Stimulated activated CD4-positive, alpha-beta T cell treated with anti-CD3 and anti-CD28 coated beads, Interleukin-15, amount 100 ng/mL, for 1 hour (primary cell): ENCODE measurements at places on chromosomes 2 and 18.

- no peak for DNase-seq
Measured at GRCh38 chr2:214808981-214809750, at the start of gene BARD1. Gene BARD1, minus strand, starts transcription at chr2:214809683. Its CDS starts 114 bp downstream, at chr2:214809569.

- no peak for DNase-seq
Measured at GRCh38 chr2:60852282-60852860, 29.0 kb upstream of the REL start.

GRCh38 chr2:6883448-6884122 lies 6.0 kb downstream of the RSAD2 start:
- DNase-seq: no peak

DNA sequence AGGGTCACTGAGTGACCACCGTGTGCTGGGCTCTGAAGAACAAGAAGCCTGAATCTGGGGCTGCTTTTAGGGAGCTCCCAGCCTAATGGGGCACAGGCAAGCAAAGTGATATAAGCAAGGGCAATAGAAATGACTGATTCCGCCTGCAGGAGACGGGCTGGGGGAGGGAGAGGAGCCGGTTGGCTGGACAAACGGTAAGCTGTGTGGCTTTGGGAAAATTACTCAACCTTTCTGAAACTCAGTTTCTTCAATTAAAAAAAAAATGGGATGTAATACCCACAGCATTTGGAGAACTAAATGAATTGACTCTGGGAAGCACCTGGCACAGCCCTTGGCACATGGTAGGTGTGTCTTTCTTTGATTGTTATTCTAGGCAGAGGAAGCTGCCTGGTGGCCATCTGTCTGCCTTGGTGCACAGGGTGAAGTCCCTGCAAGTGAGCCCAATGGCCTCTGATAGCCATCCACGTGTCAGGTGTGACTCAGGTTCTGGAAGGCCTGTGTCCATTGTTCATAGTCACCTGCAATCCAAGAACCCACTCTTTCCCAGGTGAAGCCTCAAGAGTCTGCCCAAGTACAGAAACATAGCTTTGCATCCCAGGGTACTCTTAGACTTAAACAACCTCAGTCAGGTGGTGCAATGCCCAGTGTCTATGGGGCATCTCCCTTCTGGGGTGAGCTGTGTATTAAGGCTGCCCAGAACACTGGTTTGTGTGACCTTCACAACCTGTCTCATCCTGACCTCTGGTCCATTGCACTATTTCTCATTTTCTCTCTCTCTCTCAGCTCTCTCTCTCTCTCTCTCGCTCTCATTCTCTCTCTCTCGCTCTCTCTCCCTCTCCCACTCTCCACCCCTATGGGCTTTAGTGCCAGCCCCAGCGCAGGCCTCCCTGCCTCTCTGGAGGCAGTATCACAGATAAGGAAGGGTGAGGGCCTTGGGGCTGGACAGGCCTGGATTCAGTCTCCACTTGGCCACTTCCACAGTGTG lies 30.0 kb upstream of the NTSR2 start:
- no peak for DNase-seq

DNA sequence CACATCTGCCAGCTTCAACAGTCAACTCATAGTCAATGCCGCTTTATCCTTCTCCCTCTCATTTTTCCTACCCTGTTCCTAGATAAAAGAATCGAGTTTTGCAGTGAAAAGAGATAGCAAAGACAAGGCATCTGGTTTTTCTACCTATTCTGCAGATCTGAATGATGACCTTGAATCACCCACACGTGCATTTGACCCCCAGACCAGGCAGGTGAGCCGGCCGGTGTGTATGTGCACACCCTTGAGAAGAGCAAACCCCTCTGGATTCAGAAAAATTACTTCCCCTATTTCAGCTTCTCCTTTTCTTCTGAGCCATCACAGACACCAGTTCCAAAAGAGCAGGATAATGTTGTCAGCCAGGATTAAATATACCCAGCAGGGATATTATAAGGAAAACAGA lies 115.6 kb upstream of the ST6GAL2 start:
- DNase-seq: no peak

GRCh38 chr2:182942756-182943155 lies 76.3 kb upstream of the FRZB start:
- no peak for DNase-seq

GRCh38 chr2:218296847-218297246 lies 4.5 kb upstream of the TMBIM1 start:
- DNase-seq: no peak

GRCh38 chr2:37819186-37819585 lies 105.9 kb upstream of the RMDN2 start:
- DNase-seq: no peak

GRCh38 chr2:151872463-151872862 lies 44.2 kb upstream of the ARL5A start:
- no peak for DNase-seq

- no peak for DNase-seq
Measured at GRCh38 chr18:69213842-69214241, 186.8 kb upstream of the DOK6 start.

GRCh38 chr2:16649353-16650286 lies 16.0 kb downstream of the CYRIA start:
- DNase-seq: no peak

DNA sequence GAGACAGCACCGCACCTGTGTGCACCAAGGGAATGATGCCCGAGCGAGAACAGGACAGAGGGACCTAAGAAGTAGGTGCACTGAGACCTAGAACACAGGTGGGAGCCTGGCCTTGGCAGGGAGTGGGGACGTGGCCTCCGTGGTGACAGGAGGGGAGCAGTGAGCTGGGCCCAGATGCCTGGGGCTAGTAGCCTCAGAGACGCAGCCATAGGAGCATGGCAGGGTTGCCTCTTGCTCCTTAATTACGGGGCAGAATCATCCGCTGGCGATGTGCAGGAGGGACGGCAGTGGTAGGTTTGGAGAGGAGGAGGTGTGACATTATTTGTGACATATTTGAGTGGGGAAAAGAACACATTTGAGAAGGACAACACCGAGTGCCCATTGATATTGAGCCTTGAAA lies 57.0 kb upstream of the HPCAL1 start:
- no peak for DNase-seq

DNA sequence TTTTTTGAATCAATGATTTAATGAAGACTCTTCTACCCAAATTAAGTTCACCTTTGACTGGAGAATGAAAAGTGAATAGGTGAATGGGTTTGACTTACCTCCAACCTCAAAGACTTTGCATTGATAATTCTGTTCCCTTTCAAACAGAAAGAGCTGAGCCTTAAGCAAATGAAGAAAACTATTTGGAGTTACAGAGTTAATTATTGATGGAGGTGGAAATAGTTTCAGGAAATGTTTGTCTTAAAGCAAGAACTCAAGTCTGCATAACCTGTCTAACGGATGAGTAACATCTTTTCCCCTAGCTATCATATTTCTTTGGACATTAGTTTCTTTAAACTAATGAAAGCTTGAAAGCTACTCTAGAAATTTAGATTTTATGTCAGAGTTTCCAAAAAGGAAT lies 166.5 kb downstream of the CERS6 start:
- no peak for DNase-seq

GRCh38 chr2:50672282-50672681 lies 359.6 kb downstream of the NRXN1 start:
- no peak for DNase-seq

GRCh38 chr2:174078275-174078674 lies 113.1 kb upstream of the SP3 start:
- DNase-seq: no peak

DNA sequence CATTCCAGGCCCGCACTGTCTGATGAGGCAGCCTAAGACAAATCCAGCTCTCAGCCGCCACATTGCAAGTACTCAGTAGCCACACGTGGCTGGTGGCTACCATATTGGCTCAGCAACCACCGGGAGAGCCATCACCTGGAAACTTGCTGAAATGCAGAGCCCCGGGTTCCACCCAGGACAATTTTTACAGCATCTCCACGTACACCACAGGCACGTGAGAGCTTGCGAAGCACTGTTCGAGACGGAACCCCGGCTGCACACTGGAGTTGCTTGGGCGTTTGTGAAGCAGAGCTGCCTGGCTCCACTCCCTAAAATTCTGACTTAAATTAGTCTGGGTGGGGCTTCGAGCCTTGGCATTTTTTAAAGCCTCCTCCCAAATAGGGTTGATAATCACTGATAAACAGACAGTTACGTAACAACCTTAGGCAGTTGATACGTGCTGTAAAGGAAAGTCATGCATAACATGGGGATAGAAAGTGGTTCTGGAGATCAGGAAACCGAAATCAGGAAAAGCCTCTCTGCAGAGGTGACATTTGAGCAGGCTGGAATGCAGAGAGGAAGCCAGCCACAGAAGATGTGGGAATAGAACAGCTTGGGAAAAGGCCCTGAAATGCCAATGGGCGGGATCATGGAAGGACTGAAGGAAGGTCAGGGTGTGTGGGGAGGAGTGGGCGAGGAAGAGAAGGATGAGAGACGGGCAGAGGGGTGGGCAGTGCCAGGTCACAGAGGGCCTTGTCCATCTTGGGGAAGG lies 6.2 kb downstream of the ASAP2 start:
- DNase-seq: no peak

GRCh38 chr2:64649013-64649484 lies 4.7 kb downstream of the SERTAD2 start:
- DNase-seq: no peak

DNA sequence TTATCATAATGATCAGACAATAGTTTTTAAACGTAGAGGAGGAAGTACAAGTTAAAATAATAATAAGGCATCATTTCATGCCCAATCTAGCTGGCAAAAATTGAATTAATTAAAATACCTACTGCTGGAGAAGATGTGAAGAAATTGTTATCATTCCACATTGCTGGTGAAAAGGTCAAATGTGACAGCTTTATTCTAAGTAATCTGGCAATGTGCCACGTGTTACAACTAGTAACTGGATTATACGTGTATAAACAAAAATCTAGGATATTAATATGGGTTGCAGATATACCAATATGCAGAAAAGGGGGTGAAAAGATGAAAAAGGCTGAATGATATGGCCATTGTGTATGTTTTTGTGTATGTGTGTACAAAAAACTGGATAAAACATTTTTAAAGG lies 32.4 kb downstream of the SMAD2 start:
- DNase-seq: no peak

GRCh38 chr2:74725287-74725686 lies 71.2 kb downstream of the SEMA4F start:
- no peak for DNase-seq

DNA sequence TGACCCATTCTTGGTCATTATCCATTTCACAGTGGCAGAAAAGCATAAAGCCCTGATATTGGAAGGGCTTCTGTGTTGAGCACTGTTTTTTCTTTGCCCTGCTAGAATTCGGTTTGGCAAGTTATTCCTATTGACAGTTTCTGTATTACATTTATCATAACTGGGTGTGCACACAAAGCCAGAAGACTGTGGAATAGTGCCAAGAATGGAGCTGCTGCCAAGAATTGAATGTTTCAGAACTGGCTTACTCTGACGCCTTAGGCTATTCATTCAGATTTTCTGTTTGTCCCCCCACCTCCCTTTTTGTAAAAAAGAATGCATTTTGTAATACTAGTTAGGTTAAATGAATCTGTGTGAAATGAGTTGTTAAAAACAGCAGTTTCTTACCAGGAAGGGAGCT lies 12.7 kb downstream of the KDM3A start:
- DNase-seq: no peak

DNA sequence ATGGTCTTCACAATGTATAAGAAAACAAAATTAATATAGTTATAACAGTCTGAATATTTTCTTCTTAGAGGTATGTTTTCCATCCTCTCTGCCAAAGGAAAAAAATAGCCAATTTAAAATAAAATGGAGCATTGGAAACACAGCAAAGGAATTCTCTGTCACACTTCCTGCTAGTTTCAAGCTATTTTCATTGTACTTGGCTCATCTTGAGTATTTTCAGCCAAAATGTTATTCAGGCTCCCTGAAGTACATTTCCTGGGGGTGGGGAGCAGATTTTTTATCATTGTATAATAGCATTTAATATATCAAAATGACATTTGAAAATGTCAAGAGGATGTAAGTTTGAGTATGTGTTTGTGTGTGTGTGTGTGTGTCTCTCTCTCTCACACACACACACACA lies 463.6 kb upstream of the REG3G start:
- no peak for DNase-seq

GRCh38 chr18:24054130-24054529 lies 39.6 kb downstream of the TTC39C start:
- no peak for DNase-seq

DNA sequence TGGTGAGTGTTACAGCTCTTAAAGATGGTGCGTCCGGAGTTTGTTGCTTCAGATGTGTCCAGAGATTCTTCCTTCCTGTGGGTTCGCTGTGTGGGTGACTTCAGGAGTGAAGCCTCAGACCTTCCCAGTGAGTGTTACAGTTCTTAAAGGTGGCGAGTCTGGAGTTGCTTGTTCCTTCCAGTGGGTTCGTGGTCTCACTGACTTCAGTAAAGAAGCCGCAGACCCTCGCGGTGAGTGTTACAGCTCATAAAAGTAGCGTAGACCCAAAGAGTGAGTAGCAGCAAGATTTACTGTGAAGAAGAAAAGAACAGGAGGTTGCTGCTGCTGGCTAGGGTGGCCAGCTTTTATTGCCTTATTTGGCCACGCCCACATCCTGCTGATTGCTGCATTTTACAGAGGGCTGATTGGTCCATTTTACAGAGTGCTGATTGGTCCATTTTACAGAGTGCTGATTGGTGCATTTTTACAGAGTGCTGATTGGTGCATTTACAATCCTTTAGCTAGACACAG lies 34.0 kb upstream of the SPTBN1 start:
- peak; percentile 1 for DNase-seq

DNA sequence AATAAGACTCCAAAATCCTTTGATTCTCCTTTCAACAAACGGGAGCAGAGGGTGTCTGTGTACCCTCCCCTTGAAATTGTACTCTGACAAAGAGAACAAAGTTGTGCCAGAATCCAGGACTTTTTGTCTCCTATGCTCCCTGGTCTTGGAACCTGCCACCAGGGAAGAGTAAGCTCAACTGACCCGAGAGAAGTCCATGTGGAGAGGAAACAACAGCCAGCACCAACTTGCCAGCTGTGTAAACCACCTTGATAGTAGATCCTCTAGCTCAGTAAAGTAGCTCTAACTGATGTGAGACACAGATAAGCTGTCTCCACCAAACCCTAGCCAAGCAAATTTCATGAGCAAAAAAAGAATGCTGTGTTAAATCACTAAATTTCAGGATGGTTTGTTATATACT lies 46.9 kb downstream of the LNPK start:
- no peak for DNase-seq

DNA sequence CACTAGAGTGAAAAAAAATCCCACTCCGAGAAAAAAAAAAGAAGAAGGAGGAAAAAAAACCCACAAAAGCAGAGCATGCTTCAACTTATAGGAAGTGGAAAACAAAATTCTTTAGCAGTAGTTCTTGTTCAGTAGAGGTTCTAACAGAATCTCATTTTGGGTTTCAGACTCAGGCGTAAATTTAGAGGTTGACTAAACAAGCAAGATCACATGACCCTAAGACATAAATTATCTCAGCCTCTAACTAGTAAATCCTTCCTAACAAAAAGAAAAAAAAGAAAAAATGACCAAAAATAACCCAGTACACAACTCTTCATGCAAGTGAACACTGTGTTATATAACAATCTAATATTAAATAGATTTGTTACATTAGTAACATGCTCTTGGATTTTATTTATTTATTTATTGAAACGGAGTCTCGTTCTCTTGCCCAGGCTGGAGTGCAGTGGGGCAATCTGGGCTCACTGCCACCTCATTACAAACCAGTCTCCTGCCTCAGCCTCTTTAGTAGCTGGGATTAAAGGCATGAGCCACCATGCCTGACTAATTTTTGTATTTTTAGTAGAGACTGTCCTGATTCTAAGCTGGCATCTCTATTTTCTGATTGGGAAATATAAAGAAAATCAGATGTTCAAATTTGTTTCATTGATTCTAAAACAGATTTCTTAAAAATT lies 35.4 kb downstream of the PPP4R3B start:
- no peak for DNase-seq
